ENCODE measurements at places on chromosomes 6 and 20.

GRCh38 chr20:62614085-62614960, 28.0 kb upstream of the SLCO4A1 start:
- DNase-seq: no peak

DNA sequence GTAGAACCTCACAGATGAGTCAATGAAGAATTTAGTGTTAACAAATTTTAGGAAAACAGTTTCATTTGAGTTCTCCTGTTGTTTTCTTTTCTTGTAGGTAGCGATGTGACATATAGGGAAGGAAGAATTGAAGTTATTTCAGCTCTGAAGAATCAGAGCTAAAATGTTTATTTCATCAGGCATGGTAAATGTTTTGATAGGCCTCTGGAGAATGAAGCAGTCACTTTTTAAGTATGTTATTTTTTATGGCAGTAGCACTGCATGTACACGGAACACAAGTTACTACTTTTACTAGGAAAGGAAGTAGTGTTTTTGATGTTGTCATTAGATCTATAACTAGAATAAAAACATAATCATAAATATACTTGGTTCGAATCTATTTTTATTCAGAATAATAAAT, 1357.3 kb upstream of the CITED2 start:
- DNase-seq: no peak

DNA sequence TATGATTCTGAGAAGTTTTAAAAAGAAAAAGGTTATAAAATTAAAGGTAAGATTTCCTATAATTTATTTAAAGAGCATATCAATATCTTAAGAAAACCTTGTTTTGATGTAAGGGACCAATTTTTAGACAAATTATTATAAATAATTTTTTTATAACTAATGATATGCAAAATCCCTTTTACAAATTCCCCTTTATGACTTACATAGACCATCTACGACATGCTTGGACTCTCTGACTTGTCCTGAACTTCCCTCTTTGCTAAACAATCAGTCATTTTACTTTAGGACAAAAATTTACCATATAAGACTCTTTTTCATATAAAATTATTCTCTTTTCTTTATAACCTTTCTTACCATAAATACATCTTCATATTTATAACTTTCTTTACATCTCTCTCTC, 15.3 kb upstream of the ANGPT4 start:
- DNase-seq: no peak

GRCh38 chr6:5046430-5046829, 38.7 kb upstream of the PPP1R3G start:
- no peak for DNase-seq

DNA sequence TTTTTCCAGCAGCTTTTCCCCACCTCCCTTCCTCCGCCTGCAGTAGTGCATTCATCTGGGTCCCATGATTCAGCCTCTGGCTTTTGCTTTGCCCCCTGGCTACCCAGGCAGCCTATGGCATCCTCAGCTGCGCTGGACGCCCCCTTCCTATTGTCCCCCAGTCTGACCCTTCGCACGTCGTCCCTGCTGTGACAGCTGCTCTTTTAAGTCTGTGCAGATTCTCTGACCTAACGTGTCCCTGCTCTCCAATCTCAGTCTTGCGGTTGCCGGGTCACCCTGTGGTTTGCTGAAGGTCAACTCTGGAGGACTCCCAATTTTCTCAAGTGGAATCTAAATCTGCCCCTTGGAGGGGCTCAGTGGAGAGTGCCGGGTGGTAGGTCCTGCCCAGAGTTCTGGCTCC, 294.3 kb downstream of the CDC5L start:
- DNase-seq: peak; percentile 58

- DNase-seq: peak; percentile 93
These were observed 15.2 kb upstream of the MRPS18A start for GRCh38 chr6:43702534-43703440.

- peak; percentile 57 for DNase-seq
These were observed 2.0 kb downstream of the EDEM2 start for GRCh38 chr20:35145141-35145564.

GRCh38 chr6:23316131-23316530, 746.8 kb downstream of the HDGFL1 start:
- DNase-seq: no peak

GRCh38 chr6:83605517-83605916, 93.2 kb downstream of the PRSS35 start:
- no peak for DNase-seq

DNA sequence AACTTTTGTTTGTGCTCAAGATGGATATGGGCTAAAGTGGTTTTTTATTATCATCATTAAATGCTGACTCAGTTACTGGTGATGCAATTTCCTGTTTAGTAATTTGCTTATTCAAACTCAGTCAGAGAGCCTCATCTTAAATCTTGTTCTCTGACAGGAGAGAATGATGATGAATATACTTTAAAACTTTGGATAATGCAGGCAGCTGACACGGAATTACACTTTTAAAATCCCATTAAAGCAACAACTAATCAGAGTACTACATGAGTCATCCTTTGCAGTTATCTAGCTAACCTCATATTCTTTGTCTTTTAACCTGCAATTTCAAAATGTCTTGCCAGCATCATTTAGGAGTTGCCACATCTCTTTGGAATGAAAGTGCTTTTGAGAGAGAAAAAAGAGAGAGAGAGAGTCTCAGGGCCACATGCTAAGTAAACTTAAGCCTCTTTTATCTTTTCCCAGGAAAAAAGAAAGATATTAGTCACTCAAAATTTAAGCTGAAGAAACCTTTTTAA, 9.2 kb upstream of the C6orf141 start:
- peak; percentile 86 for DNase-seq

GRCh38 chr6:28408076-28408802, 8.7 kb upstream of the ZSCAN12 start:
- DNase-seq: no peak

DNA sequence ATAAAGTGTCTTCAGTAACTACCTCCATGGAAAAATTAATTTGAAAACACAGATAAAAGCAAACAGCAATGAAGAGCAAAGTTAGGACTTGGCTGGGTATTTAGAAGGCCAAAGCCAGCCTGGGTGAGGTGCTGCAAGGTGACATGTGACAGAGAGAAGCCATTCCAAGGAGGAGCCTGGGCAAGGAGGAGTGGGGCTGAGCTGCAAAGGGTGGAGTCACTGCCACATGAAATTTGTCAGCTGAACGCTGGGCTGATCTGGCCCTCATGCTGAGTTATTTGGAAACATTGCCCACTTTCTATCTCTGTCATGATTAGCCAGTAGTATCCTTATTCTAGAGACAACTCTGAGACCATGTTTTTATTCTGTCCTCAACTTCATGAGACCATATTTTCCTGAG, 76.3 kb downstream of the PERP start:
- DNase-seq: no peak

- DNase-seq: no peak
These were observed 124.9 kb upstream of the CST7 start for GRCh38 chr20:24823989-24824693.

DNA sequence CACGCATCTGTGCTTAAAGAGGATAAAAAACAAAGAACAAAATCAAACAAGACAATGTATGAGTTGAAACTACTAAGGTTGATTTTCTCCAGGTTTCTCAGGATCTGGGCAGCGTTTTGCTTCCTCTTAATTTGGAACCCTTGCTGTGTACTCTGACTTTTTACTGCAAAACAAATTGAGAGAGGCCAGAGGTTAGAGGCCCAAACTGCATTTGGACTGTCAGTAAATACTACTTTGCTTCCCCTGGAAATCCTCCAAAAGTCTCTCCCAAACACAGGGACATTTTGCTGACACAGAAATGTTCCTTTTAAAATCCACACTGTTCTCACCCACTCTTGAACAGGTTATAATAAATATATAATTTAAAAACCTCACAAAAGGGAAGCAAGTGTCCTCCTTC, 1.1 kb downstream of the ARG1 start:
- DNase-seq: no peak

GRCh38 chr6:133948472-133948871, 4.6 kb upstream of the TBPL1 start:
- no peak for DNase-seq

- DNase-seq: no peak
These were observed 38.8 kb upstream of the FOXA2 start for GRCh38 chr20:22623211-22623610.

- no peak for DNase-seq
These were observed 2.7 kb upstream of the ESR1 start for GRCh38 chr6:151804585-151805285.

GRCh38 chr6:166266336-166266735, 41.9 kb downstream of the PRR18 start:
- no peak for DNase-seq

GRCh38 chr6:15534974-15535373, 127.9 kb downstream of the DTNBP1 start:
- no peak for DNase-seq

- no peak for DNase-seq
These were observed 76.2 kb upstream of the TRAF3IP2 start for GRCh38 chr6:111681860-111682259.

GRCh38 chr20:16710781-16711180, 19.0 kb upstream of the SNRPB2 start:
- DNase-seq: no peak

DNA sequence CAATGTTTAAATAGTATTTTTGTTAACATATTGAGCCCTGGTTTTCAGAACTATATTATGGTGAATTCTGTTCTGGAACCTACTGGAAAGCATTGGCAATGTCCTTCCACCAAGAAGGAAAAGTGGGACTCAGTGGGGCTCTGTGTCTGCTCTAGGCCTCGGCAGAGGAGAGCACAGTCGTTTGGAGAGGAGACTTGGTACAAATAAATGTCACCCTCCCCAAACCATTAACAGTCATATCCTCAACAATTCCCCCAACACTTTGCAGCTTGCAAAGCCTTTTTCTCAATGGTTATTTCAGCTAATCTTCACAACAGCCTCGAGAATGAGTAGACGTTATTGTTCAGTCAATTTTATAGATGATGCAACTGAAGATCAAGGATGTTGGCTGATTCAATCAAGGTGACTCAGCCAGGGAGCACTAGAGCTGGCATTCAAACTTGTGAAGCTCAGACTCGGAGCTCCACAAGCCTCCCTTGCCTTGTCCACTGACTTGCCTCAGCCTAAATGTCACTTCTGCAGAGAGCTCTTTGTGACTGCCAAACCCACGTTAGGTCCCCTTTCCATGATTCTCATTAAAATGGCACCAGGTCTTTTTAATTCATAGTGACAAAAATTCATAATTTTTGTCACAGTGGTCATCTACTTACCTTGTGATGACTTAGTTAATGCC, 60.6 kb downstream of the TOX2 start:
- DNase-seq: peak; percentile 96

- DNase-seq: peak; percentile 18
These were observed 211.4 kb upstream of the CDYL start for GRCh38 chr6:4564801-4565271.

- peak; percentile 86 for DNase-seq
These were observed 199.2 kb downstream of the ALDH8A1 start for GRCh38 chr6:134750669-134751068.

DNA sequence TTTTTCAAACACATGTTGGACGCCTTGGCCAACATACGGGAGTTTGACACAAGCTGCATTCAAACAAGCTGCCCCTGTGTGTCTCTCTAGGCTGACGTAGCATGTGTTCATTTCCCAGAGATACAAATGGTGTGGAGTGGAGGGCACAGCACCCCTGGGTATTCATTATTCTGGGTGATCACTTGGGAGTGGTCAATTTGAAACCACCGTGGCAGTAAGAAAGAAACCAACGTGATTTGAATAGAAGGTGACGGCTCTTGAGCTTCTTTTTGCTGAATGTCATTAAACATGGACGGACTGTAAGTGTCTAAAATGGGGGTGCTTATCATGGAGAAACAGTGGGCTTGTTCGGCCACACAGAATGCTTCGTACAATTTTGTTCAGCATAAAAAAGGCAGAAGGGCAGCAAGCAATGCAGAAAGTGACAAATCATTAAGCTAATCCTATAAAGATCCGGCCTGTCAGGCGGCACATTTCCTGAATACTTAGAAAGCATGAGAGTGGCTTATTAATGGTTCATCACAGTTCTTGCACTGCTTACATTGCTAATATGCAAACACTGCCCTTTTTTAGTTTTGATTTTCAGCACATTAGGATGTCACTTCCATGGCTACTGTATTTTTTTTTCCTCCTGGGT, 1261.9 kb upstream of the CITED2 start:
- DNase-seq: no peak

- no peak for DNase-seq
These were observed 23.7 kb downstream of the MAP1LC3A start for GRCh38 chr20:34582221-34582620.

GRCh38 chr20:5967469-5967868, 17.0 kb downstream of the MCM8 start:
- DNase-seq: no peak

- peak; percentile 48 for DNase-seq
These were observed 22.8 kb downstream of the RGS17 start for GRCh38 chr6:153108315-153108714.

DNA sequence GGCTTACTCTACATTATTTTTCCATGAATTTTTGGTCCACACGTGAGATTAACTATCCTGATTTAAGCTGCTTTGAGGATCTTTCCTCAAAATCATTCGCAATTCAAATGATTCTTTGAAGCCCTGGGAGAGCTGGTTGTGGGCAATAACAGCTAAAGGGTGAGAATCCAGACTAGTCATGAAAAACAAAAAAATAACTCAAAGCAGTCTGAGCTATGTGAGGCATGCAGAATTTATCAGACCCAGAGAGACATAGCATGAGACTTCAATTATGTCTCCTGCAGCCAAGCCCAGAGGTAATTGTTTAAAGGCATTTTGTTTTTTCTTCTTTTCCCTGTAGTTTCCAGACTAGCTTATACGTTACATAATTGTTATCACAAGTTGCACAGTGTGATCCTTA, 517.3 kb upstream of the PTCHD4 start:
- peak; percentile 53 for DNase-seq

DNA sequence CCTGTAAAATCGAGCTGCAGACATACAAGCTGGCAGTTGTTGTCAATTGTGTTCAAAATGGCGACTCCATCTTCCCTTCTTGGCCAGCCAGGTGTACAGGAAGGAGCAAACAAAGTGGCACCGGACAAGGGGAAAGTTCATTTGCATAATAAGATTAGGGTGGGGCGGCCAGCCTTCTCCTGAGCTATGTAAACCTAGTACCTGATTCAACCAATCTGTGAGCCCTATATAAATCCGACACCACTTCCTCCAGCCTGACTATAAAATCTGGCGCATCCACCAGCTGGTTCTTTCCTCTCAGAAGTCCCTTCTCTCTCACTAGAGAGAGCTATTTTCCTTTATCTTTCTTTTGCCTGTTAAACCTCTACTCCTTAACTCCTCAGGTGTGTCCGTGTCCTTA, 8.1 kb upstream of the HBS1L start:
- no peak for DNase-seq

DNA sequence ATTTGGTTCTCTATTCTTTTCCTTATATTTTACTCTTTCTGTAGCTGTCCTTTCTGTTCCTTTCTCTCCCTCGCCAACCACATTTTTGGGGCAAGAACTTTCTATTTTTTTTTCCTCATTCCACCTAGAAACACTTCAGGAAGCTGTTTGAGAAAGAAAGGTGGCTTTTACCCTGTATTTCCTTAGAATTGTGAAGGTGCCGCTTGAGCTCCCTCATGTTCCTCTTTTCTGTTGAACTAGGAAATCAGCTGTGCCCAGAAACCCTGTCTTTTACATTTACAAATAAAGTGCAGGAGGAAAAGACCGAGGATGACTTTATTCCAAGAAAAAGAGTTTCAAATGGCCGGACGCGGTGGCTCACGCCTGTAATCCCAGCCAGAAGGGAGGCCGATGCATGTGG, 38.2 kb downstream of the OR2B2 start:
- no peak for DNase-seq

- peak; percentile 90 for DNase-seq
These were observed 442.4 kb downstream of the FRK start for GRCh38 chr6:115618256-115618655.

- DNase-seq: no peak
These were observed 199.4 kb downstream of the PHACTR1 start for GRCh38 chr6:12916006-12916405.
